ENCODE measurements at places on chromosomes 5 and 9.

- DNase-seq = no peak
Observed at GRCh38 chr5:175788155-175788787, 83.1 kb upstream of the CPLX2 start.

GRCh38 chr9:8374471-8374870, 574.9 kb upstream of the DMAC1 start:
- no peak for DNase-seq

DNA sequence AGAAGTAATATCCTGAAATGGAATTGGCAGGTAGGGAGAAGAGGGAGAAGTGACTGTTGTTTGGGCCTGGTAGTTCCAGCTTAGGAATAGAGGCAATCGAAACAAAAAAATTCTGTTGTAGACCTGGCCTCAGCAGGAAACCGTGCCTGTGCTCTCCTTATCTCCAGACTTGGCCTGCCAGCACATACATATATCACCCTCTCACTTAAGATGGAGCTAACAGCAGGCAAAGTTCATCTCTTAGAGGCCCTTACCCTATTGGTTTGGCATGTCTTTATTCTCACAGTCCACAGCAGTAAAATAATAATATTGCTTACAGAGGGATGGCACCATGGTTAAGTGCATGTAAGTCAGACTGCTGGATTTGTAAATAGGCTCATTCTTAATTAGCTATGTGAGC, 19.6 kb upstream of the TNC start:
- no peak for DNase-seq

DNA sequence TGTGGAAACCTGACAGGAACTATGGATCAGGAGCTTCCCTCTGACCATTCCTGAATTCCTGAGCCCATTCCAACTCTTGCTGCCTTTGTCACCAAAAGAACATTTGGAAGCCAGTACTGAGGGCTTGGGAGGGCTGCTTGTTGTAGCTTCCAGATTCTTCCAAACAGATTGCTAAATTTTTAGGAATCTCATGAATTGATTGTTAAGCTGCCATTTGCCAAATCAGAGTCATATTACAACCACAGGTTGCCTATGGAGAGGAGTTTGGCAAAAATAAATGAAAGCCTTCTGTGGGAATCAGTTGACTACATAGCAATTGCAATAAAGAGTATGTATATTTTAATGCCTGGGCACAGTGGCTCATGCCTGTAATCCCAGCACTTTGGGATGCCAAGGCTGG, 39.2 kb upstream of the SLC28A3 start:
- no peak for DNase-seq

GRCh38 chr9:69429281-69429680, 104.3 kb downstream of the ENTREP1 start:
- no peak for DNase-seq

GRCh38 chr5:150265870-150266383, 23.6 kb downstream of the CAMK2A start:
- no peak for DNase-seq

- no peak for DNase-seq
Observed at GRCh38 chr5:150021491-150022157, 21.1 kb downstream of the HMGXB3 start.

GRCh38 chr9:96859461-96860198, 5.3 kb upstream of the ZNF782 start:
- peak; percentile 61 for DNase-seq

DNA sequence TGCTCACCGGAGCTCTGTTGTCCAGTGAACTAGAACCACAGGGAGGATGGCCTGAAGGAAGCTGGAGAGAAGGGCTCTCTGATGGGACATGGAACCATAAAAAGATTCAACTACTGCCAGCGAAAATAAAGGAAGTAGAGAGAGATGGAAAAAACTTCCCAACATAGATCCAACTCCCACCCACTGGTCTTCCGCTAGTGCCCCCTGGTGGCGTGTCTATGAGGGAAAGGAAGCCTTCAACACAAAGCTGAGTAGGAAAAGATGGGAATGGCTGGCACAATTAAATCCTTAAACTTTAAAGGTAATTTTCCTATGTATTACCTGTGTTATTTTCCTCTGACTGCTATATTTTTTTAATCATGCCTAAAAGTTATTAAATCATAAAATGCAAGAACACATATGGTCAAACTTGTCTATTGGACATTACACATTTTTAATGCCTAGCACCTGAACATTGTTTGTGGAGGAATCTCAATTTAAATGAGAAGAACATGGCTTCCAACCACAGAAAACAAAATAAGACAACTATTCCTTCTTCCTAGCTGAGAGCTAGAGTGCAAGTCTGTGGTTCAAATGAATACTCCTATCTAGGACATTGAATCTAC, 51.5 kb downstream of the CEP120 start:
- no peak for DNase-seq

DNA sequence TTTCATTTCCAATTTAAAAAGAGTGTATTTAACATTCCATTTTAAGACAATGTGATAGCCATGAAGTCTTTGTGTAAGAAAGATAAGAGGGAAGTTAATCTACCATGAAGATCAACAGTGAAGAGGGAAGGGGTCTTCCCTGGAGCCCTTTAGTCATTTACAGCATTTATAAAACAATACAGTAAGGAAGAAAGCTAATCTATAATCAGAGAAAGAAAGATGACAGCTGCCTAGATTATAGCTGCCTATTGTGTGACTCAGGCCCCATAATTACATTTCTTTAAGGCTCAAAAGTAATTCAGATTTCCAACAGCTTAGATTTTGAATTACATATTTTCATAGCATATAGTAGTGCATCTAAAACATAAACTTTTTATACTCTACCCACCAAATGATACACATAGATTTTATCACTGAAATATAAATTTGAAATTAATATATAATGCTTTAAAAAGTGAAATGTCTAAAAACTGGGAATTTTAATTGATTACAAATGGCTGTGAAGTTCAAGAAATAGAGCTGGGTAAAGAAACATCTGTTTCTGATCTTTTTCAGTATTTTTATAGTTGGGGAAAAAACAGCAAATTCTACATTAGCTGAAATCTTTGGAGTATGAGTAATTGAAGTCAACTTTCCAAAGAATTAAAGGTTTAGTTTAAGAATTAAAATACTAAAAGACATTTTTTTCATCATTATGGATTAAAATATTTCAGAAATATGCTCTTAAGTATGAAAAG, 89.6 kb downstream of the RIC1 start:
- no peak for DNase-seq

DNA sequence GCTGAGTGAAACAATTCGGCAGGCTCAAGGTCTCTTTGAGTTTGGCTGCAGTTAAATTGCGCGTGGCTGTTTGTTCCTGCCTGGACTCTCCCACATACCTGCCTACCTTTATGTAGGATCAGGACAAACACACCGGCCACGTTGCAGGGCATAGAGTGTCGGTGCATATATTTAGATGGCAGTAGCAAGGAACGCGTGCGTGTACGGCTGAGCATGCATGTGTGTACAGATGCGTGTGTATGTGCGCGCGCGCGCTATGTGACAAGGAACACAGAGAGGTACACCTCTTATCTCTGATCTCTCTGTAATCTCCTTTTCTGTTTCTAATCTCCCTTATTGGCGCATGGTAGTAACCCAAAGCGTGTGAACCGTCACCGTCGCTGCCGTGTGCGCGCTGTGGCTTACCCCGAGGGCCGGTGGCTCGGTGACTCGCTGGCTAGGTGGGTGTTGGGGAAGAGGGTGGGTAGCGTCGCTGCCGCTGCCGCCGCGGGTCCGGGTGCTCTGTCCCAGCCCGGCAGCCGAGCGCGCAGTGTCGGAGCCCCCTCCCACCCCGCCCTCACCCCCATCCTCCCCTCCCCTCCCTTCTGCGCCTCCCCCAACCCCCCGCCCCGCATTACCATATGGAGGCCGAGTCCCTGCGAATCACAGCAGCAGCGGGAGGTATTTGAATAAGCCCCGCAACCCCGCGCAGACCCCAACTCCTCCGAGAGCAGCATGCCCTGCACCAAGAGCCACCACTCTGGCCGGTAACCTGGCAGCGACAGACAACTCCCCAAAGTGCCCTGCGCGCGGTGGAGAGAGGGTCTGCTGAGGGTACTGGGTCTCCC, 204.8 kb downstream of the MEF2C start:
- no peak for DNase-seq

GRCh38 chr5:55073211-55073610, 29.2 kb upstream of the GZMA start:
- DNase-seq = no peak

DNA sequence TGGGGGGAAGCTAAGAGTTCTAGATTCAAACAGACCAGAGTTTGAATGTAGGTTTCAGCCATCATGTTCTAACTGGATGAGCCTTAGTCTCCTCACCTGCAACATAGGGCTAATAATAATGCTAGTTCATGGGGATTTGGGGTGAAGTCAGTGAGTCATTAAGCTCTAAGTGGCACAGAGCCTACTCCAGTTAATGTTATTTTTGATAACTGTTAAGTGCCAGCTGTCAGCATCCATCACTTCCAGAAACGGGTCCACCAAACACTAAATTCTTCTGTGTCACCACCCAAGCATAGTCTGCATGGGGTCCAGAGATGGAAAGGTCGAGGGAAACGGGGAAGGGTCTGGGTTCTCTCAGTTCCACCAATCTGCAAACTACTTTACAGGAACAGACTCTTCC, 1.8 kb upstream of the TSC1 start:
- no peak for DNase-seq

DNA sequence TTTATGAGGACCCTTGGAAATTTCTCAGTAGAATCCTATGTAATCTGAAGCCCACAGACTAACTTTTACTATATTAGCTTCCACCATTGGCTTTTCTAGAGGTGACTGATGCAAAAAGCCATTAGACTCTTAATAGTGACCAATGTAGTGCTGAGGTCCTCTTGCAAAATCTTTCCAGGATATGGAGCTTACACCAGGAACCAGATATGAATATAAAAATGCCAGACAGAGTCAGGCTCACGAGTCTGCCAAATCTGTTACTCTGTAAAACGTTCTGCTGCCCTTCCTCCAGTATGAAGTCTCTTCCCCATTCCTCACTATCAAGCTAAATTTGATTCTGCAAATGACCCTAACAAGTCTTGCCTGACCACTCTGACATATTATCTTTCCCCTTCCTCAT, 73.4 kb upstream of the C6 start:
- no peak for DNase-seq

DNA sequence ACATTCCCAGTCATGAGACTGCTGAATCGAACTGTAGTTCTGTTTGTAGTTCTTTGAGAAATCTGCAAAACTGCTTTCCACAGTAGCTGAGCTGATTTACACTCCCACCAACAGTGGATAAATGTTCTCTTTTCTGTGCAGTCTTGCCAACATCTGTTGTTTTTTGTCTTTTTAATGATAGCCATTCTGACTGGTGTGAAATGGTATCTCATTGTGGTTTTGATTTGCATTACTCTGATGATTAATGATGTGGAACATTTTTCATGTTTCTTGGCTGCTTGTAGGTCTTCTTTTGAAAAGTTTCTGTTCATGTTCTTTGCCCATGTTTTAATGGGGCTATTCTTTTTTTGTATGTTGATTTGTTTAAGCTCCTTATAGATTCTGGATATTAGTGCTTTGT, 187.3 kb upstream of the TLE4 start:
- DNase-seq = no peak

DNA sequence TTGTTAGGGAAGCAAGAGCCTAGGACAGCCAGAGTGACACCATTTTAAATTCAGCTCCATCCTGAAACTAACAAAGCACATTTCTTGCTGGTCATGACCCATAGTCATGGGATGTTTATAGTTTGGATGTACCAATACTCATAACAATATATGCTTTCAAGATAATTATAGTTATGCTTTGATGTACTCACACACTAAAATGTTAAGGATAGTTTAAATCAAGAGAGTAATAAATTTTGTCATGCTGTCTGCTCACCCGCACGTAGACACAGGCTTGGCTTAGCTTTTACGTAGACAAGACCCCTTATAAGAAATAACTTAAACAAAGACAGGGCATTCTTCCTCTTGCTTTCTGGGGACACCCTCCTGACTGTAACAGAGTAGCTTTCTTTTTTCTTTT, 8.9 kb upstream of the STXBP1 start:
- DNase-seq = no peak

DNA sequence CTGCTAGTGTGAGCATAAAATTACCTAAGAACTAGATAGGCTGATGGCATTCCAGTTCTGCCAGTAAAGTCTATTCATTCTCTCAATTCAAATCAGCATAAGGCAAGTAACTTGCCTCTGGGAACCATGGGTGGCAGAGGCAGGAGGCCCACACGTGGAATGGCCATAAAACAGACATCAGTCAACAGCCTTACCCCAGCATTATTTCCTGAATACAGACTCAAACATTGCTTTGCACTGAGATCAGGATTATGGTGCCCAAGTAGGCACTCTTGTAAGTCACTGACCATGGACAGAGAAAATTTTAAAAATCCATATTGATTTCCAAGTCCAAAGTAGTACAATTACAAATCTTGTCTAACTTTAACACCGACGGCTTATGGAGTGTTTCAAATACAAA, 157.7 kb downstream of the NR2F1-AS1 start:
- no peak for DNase-seq

GRCh38 chr5:139575751-139576150, 14.6 kb downstream of the UBE2D2 start:
- DNase-seq = no peak

GRCh38 chr5:96904054-96904931, 28.0 kb downstream of the ERAP2 start:
- DNase-seq = no peak

- no peak for DNase-seq
Observed at GRCh38 chr9:135461936-135462335, 17.6 kb upstream of the PPP1R26 start.

GRCh38 chr5:125486634-125487033, 740.2 kb upstream of the ZNF608 start:
- no peak for DNase-seq

DNA sequence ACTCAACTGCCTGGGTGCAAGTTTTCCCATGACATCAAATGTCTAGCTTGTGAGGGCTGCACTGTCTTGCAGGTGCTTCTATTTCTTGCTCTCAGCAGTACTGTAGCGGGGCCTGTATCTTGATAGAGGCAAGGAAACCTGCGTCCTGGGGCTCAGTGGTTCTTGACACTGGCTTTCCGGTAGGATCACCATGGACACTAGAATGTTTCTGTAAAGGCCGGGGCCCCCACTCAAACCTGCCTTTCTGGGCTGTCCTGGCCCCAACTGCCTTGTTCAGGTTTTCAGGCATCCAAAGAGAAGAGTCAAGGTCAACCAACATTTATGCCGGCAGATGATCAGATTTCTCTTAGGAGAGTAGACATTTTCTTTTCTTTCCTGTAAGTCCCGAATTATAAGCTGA, 26.7 kb upstream of the TENT4A start:
- no peak for DNase-seq

DNA sequence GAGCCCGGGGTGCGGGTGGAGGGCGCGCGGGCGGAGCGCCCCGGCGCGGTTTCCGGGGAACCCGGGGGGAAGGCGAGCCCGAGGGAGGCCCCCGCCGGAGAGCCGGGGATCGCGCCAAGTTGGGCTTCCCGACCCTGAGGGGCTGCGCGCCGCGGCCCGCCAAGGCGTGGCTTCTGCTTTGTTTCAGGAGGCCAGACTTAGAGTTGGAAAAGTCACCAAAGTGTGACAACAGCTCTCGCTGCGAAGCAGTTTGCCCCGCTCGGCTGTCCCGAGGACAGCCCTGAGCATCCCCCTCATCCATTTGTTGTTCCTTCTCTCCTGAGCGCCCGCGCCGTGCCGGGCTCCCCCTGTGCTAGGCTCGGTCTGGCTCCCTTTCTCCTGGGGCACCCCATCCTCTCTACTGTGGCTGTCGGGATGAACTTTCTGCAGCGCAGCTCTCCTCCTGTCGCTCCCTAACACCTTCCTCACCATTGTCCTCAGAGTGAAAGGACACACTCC, 410 bp downstream of the GLIPR2 start:
- DNase-seq = no peak

- DNase-seq = no peak
Observed at GRCh38 chr5:169571355-169571754, 12.2 kb upstream of the SPDL1 start.

- no peak for DNase-seq
Observed at GRCh38 chr9:130681769-130682420, 11.7 kb upstream of the EXOSC2 start.
